Stimulated activated CD4-positive, alpha-beta T cell treated with anti-CD3 and anti-CD28 coated beads, Interleukin-4, amount 100 ng/mL, for 48 hours (primary cell): ENCODE measurements at places on chromosomes 2 and 18.

GRCh38 chr2:5937851-5938565 lies 245.8 kb downstream of the SOX11 start:
- no peak for DNase-seq

- DNase-seq: no peak
Measured at GRCh38 chr2:211085056-211085680, 528.8 kb downstream of the CPS1 start.

DNA sequence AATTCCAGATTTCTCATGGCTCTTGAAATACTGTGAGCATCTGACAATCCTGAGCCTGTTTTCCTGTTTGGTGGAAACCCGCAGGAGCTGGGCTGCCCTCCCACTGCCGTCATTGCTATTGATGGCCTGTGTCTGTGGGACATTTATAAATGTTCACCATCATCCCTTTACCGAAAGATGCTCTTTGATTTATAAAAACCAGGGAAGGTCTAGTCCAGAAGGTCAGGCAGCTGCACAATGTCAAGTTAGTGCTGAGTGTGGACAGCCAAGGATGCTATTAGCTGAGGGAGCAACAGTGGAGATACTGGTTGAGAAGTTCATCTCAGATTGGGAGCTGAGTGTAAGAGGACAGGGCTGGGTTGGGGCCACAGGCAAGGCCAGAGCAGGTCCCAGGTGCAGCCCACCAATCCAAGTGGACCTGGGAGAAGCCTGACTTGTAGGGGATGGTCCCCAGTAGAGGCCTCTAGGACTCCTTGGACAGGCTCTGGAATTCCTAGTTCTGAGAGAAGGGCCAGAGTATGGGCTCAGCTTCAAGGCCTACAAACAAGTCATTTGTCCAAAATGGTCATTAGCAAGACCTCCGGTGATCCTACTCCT lies 55.1 kb downstream of the COPS8 start:
- DNase-seq: no peak

DNA sequence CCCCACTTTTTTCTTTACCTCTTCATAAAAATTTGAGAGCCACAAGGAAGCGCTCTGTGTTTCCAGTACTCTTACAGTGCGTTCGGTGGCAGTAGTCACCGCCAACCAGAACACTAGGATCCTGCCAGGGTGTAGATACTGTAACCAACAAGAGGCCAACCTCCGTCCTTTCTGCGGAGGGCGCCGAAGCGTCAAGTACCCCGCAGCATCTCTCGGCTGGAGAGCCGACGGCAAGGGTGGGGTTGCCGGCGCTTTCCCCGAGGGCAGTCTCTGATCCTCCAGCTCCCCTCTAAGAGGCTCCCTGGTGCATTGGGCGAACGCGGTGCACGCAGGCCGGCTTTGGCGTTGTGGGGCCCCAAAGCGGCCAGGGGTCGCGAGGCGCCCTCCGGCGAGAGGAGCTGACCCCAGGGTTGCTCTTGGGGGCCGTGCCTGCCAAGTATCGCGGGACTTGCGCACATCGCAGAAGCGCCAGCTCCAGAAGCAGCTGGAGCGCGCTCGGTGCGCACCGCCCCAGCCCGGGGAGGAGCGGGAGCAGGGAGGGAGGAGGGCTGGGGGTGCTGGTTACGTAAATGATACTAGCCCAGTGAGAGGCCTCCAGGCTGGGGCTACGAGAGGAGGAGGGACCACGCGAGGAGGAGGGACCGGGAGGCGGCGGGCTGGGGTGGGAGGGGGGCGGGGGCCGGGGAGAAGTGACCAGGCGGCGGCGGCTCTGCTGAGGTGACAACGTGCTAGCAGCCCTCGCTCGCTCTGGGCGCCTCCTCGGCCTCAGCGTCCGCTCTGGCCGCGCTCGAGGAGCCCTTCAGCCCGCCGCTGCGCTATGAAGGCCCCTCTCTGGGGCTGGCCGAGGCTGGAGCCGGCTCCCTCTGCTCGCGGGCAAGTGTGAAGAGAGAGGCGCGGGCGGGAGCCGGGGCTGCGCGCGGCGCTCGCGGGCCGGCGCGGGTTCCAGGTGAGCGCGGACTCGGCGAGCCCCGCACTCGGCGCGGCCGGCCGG lies at the start of gene GALNT13:
Gene GALNT13, plus strand, starts transcription at position 692 of the 991 bp plus-strand sequence.
- DNase-seq: no peak

GRCh38 chr2:8704906-8705305 lies 23.1 kb downstream of the ID2 start:
- DNase-seq: no peak

DNA sequence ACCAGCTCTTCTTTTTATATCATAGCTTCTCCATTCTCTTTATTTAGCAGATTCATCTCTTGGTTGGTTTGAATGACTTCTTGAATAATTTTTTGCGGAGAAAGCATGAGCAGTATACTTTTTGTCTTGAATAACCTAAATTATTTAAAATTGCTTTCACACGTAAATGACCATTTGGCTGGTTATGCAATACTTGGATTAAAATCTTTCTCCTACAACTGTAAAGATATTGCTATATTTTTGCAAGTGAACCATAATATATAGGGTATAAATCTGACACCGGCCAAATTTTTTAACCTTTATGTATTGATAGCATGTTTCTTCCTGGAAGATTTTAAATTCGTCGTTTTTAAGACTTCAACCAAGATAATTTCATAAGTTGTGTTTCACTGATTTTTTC lies 6.2 kb upstream of the ZSWIM2 start:
- no peak for DNase-seq

DNA sequence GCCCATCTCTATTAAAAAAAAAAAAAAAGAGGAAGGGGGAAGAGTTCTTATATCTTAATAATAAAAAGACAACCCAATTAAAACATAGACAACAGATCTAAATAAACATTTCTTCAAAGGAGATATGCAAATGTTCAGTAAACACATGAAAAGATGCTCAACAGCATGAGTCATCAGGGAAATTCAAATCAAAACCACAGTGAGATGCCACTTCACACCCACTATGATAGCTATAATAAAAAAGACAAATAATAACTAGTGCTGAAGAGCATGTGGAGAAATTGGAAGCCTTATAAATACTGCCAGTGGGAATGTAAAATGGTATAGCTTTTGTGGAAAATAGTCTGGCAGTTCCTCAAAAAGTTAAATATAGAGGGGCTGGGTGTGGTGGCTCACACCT lies 61.5 kb upstream of the CYP20A1 start:
- DNase-seq: no peak

GRCh38 chr2:70966681-70967080 lies 11.7 kb upstream of the ANKRD53 start:
- no peak for DNase-seq

- DNase-seq: no peak
Measured at GRCh38 chr2:79723830-79724229, 211.0 kb downstream of the CTNNA2 start.

- DNase-seq: no peak
Measured at GRCh38 chr18:13566941-13567746, 159.2 kb downstream of the FAM210A start.

GRCh38 chr2:186530314-186530713 lies 44.3 kb downstream of the ZC3H15 start:
- no peak for DNase-seq

GRCh38 chr2:43276962-43277391 lies 50.6 kb upstream of the ZFP36L2 start:
- DNase-seq: no peak

DNA sequence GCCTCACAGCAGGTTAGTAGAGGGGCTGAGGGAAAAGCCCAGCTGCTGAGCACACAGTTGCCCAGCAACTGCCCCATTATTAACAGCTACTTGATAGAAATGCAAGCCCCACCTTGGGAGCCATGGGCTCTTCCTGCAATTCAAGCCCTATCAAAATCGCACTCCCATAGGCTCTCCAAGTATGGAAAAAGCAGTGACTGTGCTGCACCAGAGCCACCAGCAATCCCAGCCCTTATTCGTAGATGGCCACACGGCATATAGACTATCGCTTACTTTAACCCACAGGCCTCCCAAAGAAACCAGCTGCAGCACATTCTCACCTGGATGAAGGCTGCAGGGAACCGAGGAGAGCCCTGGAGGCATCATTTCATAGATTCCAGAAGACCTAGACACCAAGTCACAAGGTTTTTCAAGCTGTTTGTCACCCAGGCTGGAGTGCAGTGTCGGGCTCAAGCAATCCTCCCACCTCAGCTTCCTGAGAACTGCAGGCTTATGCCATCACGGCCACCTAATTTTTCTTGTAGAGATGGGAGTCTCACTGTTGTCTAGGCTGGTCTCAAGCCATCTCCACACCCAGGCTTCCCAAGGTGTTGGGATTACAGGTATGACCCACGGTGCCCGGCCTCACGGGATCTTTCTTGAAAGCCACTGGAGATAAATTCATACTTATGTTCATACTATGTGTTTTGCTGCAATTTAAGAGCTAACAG lies 11.3 kb downstream of the NCL start:
- DNase-seq: no peak

DNA sequence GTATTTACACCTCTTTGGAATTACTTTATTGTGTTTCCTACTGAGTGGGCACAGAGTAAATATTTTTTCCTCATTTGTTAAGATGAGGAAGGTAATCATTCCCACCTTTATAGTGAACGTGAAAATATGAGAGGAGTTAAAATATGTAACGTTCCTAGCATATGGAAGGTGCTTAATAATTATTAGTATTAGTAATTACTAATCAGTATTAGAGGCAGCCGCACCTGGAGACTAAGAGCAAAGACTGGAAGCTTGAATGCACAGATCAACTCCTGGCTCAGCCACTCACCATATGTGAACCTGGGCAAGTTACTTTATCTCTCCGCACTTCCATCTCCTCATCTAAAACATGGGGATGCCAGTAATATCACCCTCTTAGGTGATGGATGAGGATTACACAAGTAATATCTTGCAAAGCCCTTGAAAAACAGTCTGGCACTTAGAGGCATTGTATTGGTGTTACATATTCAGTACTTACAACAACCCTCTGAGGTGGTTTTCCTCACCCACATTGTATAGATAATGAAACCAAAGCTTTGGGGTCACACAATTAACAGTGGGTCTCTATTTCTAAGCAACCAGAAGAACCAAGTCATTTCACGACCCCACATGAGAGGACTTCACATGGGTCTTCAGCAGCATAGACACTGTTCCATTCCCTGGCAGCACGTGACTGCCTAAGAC lies 100.3 kb upstream of the KCTD1 start:
- DNase-seq: no peak

- DNase-seq: no peak
Measured at GRCh38 chr2:129884221-129884786, 95.2 kb upstream of the RAB6C start.

DNA sequence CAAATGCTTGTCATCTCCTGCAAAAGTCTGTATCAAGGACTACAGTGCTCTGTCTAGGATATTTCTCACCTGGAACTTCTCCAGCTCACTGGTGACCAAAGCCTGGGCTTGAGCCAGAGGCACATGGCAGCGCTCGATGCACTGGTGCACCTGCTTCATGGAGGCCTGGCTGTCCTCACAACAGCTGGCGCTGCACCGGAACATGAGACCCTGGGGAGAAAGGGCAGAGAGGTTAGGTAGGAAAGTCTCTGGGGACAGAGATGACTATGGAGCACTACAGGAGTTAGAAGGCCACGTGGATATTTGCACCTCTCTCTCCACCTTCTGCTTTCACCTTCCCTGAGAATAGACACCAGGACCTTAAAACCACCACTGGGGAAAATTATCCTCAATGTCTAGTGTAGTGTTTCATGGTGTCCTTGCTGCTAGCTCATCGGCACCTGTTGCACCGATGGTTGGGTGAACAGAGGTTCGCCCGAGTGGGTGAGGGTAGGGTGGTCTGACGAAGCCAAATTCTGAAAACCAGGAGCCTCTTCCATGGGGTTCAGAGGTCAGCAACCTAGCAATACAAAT lies 1.0 kb downstream of the FAM136A start:
- DNase-seq: no peak

- no peak for DNase-seq
Measured at GRCh38 chr2:70412294-70413070, 110.6 kb upstream of the FAM136A start.

DNA sequence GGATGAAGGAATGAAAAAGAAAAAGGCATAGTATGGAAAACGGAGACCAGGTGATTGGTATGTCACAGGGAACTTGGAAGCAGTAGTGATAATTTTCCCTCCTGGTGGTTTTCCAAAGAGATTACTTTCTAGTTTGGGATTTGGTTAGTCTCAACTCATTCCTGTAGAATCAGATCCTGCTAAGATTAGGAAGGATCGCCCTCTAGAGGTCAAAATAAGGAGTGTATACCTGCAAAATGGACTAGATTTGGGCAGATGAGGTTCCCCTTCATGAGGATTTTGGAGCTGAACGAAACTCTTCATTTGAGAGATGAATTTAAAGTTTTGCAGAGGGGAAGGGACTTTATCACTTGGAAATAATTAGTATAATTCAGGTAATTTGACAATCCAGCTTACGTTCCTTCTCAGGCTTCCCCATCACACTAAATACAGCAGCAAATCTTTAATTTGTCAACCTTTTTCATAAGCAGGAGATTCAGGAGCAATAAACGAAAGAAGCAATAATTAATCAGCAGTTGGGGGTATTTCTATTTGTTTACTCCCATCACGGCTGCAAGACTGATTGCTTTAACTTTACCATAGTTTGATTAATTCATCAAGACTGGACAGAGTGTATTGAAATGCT lies 65.2 kb downstream of the CCDC195 start:
- no peak for DNase-seq

DNA sequence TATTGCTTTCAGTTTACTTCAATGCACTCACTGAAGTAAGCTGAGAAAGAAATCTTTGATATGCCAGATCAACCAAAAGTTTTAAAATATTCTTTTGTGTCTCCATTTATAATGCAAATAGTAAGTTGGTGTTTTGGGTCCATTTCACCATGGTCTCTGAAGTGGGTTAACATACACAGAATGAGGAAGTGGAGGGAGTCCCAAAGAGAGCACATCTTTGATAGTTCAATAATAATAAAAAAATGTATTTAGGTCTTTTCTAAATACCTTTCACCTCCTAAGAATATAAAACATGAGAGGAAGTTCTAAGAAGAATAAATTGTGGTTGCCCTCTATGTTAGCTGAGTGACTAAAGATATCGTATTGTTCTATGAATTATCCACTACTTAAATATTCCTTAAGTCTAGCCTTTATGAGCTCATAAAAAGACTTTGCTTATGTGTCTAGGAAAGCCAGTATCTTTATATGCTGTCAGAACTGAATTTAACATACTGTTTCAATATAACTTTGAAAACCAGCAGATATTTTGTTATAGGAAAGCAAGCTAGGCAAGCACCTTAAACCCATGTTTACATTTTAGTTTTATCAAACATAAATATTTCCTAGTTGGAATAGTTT lies 148.7 kb upstream of the ZEB2 start:
- no peak for DNase-seq

DNA sequence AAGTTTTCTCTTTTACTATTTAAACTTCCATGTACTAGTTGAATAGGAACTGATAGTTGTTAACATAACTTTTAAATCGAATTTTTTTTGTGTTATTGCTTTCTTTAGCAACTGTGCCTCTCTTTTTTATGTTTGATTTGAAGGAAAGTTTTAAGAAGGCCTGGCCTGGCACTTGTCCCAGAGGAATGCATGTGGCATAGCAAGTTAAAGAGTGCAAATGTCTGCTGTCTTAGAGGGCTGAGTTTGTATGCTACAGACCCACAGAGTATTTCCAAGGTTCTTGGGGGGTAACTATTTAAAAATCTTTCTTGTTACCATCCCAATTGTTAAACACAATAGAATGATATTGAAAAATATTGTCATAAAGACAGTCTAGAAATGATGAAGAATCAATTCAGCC lies 47.0 kb downstream of the MTCL1 start:
- DNase-seq: no peak

- DNase-seq: no peak
Measured at GRCh38 chr2:16115881-16116830, 175.8 kb downstream of the MYCN start.

GRCh38 chr2:33034784-33035183 lies 88.0 kb downstream of the LTBP1 start:
- no peak for DNase-seq
